ENCODE measurements at places on chromosomes 1 and 21.
A peak's percentile ranks its signal among the peaks of the same experiment; 100 is the strongest.

DNA sequence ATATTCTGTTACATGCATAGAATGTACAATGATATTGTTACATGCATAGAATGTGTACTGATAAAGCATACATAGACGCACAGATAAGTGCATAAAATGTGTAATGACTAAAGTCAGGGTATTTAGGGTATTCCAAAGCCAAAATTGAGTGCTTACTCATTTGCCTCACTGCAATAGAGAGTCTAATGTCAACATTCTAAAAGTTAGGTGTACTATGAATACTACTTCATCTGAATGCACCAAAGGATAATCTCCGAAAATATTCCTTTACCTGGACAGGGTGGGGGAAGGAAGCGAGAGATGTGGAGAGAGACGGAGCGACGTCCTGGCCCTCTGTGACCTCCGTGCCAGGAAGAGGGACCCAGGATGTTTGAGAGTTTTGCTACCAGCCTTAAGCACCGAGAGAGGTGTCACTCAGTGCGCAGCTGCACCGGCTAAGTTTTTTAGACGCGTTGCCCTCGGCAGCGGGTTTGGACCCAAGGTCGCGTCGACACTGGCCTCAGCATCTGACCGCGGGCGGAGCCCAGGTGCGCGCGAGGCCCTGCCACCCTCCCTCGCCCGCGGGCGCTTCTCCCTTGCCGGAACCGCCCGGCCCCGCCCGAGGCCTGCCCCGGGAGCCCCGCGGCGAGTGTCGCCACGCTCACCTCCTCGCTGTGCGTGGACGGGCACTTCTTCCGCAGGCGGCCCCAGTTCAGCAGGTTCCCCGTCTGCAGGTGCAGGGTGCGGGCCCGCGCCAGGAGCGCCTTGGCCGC, 660 bp downstream of the GCLM start:
- peak; percentile 9 for DNase-seq

GRCh38 chr1:44355582-44356305, 687 bp upstream of the ERI3 start:
- DNase-seq, result no peak

DNA sequence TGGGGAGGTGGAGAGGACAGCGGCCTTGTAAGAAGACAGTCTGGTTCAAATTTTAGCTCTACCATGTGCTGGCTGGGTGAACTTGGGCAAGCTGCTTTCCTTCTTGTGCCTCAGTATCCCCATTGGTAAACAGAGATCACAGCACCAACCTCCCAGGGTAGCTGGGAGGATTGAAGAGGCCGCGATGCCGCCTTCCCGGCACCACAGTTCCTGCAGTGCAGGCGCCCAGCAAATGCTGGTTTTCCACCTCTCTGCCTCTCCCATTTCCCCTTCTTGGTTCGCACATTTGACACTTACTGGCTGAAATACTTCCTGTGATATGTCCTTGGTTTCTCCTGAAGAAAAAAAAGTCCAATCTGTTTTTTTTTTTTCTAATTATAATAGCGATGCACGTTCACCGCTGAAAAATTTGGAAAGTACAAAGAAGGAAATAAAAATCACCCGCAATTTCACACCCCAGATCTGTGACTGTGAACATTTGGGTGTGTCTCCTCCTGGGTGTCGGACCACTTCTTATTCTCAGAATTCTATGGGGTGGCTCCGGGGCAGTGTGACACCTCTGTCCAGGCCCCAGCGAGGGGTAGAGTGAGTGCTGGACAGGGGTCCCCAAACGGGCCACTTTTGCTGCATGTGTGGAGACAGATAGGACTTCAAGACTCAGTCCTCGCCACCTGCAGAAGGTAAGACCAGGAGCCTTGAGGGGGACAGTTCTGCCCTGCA, 73.1 kb downstream of the RUNX3 start:
- DNase-seq, result no peak

DNA sequence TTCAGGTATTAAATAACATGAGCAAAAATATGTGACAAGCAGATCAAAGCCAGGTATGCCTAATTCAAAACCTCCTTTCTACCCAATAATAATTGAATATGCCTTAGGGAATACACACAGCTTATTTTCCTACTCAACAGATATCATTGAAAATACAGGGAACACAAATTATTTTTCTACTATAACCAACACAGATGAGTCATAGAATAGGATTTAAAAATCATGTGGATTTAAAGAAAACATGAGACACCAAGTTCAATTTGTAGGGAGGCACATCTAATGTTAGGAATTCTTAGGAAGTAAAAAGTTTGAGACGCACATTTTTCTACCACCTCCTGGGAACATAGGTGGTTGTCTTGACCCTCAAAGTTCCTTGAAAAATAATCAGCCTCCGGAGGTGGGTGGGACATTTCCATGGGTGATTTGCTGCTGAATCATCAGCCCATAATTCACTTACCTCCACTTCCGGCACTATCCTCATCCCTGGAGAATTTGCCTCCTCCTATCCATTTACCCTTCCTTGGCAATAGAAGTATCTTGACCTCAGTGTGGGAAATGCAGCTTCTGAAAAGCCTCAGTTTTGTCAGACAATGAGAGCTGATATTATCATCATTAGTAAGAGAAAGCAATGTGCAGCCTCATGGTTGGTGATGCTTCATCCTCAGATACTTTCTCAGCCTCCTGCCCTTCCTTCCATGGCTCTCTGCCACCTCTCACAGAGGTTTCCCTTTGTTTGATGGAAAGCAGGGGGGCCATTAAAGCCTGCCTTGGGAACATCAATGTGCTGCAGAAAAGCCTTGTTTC, 33.5 kb upstream of the RGS4 start:
- no peak for DNase-seq

- DNase-seq, result no peak
These were observed 547 bp upstream of the CHIA start for GRCh38 chr1:111290104-111290503.

DNA sequence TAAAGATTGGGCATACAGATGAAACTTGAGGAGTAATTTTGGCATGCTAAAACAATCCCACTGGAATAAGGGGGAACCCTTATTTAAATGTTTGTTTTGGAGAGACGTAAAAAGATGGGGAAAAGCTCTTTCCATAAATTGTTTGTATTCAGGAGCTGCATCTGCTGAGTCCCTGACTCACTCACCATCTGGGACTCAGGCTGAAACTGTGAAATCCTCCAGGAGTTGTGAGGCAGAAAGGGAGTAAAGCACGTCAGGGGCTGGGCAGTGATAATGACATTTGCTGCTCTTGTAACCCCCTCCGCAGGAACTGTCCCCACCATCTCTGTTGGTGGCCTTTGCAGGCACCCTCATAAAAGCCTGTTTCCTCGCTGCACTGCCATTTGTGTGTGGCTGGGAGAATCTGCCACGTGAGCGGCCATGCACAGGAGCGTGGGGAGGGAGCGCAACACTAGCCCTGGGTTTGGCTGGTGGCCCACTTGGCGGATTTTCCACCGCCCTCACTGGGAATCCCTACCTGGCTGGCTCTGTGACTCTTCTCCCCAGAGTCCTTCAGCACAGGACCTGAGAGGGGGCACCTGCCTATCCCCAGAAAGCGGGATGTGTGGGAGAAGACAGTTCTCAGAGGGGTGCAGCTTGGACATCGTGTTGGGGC, 45.3 kb downstream of the ZSCAN20 start:
- no peak for DNase-seq

GRCh38 chr21:45428534-45428933, 23.6 kb downstream of the COL18A1 start:
- no peak for DNase-seq

DNA sequence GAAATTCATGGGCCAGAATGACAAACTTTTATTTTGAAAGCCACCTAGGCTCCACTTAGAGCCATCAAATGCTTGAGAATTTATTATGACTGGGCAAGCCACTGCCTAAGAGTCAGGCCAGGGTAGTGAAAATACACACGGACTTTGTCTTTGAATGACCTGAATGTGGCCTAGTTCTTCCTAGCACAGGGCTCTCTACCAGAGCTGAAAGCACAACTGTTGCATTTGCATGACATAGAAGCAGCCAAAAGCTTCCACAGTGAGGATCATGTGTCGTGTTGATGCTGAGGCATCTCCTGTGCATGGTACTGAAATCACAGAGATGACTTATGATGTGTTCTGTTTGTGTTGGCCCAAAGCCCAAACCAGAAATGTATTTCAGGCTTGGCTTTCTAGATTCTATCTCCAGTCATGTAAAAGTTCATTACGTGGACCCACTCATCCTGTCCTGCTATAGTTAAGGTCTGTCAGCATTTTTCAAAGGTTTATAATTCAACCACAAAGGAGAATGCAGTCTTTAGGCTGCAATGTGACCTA, 164.0 kb upstream of the UBE2U start:
- DNase-seq, result no peak

- DNase-seq, result no peak
These were observed 46.1 kb downstream of the ECE1 start for GRCh38 chr1:21244154-21244553.

- DNase-seq, result no peak
These were observed 2.6 kb downstream of the RERE start for GRCh38 chr1:8814865-8815264.

- DNase-seq, result peak; percentile 49
These were observed 40.4 kb upstream of the EIF4G3 start for GRCh38 chr1:21216835-21217811.

GRCh38 chr1:58155418-58156123, 391.0 kb downstream of the OMA1 start:
- no peak for DNase-seq

GRCh38 chr1:220818421-220819173, 31.9 kb downstream of the MTARC1 start:
- no peak for DNase-seq

GRCh38 chr1:152519851-152520250, 5.6 kb downstream of the CRCT1 start:
- no peak for DNase-seq

GRCh38 chr1:157575744-157576143, 22.1 kb downstream of the FCRL4 start:
- no peak for DNase-seq

DNA sequence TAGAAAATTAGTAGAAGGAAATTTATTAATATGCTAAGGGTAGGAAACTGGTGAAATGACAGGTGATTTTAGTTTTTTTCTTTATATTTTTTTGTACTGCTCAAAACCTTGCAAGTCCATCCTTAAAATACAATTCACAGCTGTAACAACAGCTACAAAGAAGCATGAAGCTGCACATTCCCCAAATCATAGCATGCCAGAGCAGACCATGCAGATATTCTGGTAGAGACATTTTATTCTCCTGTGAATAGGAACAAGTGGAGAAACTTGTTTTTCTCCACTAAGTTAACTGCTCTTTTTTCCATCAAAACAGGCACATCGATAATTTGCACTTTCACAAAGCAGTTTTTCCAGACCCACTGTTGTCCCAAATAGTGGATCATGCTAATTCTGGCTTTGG, 1125.7 kb downstream of the BRINP3 start:
- no peak for DNase-seq

- DNase-seq, result no peak
These were observed 18.8 kb downstream of the ATF6 start for GRCh38 chr1:161784968-161785367.

- DNase-seq, result no peak
These were observed 19.1 kb downstream of the SRSF4 start for GRCh38 chr1:29162476-29163138.

DNA sequence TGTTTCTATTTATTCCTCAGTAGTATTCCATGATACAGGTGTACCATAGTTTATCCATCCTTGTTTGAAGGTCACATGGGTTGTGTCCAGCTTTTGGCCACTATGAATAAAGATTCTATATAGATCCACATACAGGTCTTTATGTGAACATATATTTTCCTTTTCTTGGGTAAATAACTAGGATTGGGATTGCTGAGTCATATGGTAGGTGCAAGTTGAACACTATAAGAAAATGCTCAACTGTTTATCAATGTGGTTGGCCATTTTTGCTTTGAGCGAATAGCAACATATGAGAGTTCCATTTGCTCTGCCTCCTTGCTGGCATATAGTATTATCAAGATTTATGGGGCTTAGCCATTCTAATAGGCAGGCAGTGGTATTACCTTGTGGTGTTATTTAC, 170.2 kb upstream of the KCNJ15 start:
- no peak for DNase-seq

GRCh38 chr21:34926803-34927467, 122.2 kb downstream of the RUNX1 start:
- no peak for DNase-seq

GRCh38 chr1:34884961-34885360, 25.4 kb upstream of the SMIM12 start:
- no peak for DNase-seq

DNA sequence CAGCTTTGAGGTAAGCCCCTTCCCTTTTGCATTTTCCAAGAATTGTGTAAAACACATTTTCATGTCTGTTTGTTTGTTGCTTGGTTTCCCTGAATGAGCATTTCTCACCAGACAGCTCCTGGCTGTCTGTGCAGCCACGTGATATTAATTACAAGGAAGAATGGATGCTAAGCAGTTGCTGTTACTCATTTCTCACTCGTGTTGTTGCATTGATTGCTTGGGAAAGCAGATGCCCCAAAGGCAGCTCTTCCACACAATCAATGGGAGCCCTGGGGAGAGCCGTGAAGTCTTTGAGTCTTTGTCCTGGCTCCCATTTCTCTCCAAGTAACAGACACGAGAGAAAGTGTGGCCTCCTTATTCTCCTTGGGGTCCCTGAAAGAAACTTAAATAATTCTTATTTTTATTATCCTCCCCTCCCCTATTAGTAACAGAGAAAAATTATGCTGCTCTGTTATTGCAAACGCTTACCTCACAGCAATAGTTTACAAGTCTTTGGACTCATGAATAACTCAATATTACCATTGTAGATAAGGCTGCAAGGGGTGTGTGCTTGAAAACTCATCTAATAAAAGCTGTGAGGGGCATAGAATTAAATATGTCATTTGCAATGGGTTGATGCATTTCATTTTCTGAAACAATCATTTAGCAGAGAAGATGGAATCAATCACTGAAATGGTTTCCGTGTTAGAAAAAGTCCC, 127.7 kb upstream of the CAMK1G start:
- no peak for DNase-seq

GRCh38 chr1:196317535-196318522, 290.4 kb downstream of the KCNT2 start:
- DNase-seq, result no peak

DNA sequence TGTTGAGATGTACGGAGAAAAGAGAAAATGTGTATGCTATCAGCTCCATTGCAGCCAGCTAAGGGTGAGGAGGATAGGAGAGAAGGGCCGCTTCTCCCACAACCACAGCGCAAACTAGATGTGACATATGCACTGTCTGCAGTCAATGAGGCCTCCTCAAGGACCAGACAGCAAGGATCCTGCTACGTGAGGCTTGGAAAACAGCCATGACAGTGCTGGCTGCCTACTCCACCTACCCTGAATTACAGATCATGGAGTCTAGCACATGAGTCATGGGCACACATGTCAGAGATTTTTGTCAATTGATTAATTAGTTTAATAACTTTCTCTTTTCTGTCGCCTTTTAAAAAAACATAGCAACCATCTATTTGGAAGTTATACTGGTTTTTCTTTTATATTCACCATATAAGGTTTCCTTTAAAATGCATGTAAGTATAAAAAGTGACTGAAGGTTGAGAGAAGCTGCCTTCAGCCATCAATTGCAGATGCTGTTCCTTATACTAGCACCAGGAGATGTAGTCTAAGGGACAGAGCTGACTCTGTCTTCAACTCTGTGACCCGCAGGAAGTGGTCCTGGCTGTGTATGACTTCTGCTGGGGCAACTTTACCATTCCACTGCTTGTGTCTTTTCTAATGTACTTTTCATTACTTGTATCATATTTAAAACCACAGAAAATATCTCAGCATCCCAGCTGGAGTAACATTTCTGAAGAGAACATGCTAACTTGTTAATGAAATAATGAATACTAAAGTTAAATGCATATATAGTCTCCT, 3.1 kb downstream of the VPS26C start:
- DNase-seq, result no peak

- DNase-seq, result peak; percentile 6
These were observed 10.9 kb downstream of the OLIG2 start for GRCh38 chr21:33036430-33037162.

GRCh38 chr1:77282866-77283539, 1.2 kb downstream of the AK5 start:
- DNase-seq, result no peak

Data from stimulated activated CD8-positive, alpha-beta memory T cell treated with anti-CD3 and anti-CD28 coated beads, Interleukin-12 subunit alpha, Interleukin-12 subunit beta, amount 100 ng/mL, for 1 hour (primary cell).